Activated CD4-positive, alpha-beta T cell treated with anti-CD3 and anti-CD28 coated beads, Interleukin-2, amount 10 ng/mL, durations not matched to agents 24 days and 14 days (primary cell): ENCODE measurements at places on chromosomes 4 and X. TPM values are rescaled to one million over a fixed set of nuclear protein-coding genes. Genes with fewer than 3 reads are reported as not detected.
A peak's percentile ranks its signal among the peaks of the same experiment; 100 is the strongest.

Gene PWWP3B
- total RNA-seq, result not detected in 2 replicates

DNA sequence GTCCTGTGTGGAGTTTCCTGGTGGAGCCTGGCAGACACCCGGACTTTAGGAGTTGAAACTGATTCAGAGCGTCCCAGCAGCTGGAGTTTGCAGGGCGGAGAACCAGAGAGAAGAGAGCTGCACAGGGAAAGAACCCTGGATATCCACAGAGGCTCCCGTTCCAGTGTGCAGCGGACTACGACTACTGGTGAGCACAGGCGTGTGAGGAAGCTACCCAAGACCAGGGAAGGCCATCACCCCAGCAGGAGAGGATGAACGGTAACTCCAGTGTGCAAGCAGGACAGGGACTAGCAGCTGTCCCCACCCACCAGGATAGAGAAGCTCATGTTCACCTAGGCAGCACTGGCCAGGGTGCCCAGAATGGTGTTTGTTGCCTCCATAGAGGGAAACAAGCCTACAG, 2.3 kb downstream of the LAGE3 start:
- DNase-seq, result no peak
- peak overlapping the region; percentile 21 for H3K4me3 ChIP-seq
- H3K27me3 ChIP-seq, result no peaks in the 10 kb centered on the region
- H3K27ac ChIP-seq, result peak overlapping the region; percentile 60

DNA sequence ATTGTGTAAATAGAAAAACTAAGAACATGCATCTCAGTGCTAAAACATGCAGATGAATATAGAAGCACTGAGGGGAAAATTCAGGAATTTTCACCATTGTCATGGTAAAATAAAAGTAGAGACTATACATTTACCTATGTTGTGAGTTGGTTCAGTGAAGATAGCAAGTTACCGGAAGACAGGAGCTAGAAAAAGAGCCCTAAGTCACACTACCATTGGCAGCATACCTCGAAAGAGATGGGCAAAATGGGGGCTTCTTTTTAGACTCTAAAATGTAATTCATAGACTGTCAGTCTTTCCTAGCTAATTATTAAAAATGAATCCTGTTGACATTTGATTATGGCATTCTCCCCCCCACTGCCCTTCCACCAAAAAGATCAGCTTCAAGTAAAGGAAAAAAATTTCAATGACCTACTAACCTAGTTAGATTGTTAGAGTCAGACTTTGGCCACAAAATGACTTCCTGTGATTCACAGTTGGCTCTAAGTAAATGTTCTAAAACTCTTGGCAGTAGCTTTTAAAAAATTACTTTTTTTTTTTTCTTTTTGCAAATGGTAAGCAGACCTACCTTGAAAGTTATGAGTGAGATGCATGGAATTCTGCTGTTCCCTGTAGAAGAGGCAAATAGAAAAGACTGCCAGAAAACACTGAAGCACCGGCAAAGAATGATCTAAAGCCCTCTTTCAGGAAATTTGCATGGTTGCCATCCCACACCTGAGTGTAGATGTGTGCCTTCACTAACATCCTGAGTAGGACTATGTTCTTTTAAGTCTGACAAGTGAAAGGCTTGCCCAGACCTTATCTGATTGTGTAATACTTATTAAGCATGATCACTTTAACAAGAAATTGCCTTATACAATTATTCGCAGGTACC, 26.4 kb upstream of the ARSJ start:
- H3K4me1 ChIP-seq, result no peaks in the 10 kb centered on the region
- H3K27ac ChIP-seq, result no peak overlapping the region
- no peaks in the 10 kb centered on the region for H3K36me3 ChIP-seq

Gene HNRNPDL
- 488 and 490 TPM in 2 replicates for total RNA-seq

Gene GPRASP2
- total RNA-seq, result 0.14 and 0.16 TPM in 2 replicates
